ENCODE measurements at places on chromosomes 6 and 20. TPM values are rescaled to one million over a fixed set of nuclear protein-coding genes. Genes with fewer than 3 reads are reported as not detected.

DNA sequence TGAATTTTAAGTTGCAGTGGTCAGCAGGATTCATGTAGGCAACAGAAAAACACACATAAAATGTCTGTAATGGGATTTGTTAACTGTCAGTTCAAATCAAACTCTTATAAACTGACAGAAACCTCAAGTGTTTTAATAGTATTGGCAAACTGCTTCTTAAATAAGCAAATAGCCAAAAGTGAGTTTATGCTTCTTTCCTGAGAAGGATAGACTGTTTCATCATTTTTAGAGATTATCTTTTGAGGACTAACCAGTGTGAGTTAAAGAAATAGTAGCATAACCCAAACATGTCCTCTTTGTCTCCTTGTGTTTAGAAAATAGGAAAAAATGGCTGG lies 68.0 kb downstream of the AIG1 start:
- DNase-seq = no peak

RAB32 gene
- 12.0 TPM for total RNA-seq

- DNase-seq = no peak
Observed at GRCh38 chr6:16727996-16728395, 33.3 kb downstream of the ATXN1 start.

EDN1 gene
- 1.5 TPM for total RNA-seq

TREM2 gene
- not detected for total RNA-seq

- no peak for DNase-seq
Observed at GRCh38 chr6:83155794-83156193, 37.3 kb downstream of the PGM3 start.

DNA sequence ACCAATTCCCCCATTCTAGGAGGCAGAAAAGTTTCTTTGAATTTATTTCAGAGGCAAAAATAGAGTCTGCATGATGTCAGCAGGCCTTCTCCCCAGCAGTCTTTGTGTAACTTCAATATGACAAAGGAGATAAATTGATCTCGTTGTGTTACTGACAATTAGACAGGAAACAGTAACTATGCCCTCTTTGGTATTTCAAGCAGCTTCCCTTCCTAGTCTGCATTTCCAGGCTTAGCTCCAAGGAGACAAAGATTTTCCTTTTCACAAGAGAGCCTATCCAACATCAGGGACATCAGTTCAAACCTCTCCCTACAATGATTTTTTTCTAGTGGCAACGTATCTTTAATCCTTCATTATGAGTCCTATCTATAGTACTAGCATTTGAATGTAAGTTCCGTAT lies 245.9 kb upstream of the HSF2 start:
- no peak for DNase-seq

DNA sequence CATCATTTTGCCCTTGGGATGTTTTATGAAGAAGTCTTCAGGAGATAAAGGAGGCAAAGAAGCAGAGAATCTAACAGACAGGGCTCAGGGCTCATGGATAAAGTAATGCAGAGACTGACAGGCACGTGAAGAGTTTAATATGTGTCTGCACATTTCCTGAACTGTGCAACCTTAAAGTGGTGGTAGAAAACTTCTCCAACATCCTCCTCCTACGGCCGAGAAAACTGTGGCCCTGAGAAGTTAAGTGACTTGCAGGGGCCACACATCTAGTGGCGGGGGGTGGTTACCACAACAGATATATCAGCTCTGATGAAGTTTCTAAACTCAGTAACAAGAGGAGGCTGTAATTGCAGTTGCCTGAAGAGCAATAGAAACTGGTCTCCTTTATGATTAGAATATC lies 61.0 kb downstream of the SOBP start:
- no peak for DNase-seq

DNA sequence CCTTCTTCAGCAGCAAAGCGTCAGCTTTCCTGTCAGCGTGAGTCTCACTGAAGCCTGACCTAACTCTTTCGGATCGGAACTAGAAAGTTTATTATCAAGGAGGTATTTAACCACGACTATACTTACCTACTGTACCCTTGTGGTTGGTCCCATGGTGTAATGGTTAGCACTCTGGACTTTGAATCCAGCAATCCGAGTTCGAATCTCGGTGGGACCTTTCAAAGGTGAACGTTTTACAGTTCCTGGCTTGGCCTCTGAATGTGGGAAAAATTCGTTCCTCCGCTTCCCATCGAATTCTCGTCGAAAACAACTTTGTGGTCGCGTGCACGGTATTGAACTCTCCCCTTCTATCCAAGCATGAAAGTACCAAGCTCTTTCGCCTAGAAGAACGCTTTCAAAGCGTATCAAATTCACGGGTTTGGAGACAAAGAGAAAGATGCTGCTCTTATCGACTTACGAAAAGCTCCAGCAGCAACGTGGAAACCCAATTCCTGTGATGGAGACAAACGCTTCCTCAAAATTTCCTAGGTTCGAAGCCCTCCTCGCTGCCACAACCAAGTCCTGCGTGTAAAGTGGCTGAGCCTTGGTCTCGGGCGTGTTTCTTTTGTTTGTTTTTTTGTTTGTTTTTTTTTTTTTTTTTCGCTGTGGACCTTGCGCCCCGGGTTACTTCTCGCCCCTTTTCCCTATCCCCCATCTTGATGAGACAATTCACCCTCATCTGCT lies 63.7 kb downstream of the GPX5 start:
- no peak for DNase-seq

BTN1A1 gene
- not detected for total RNA-seq

PAX1 gene
- not detected for total RNA-seq

GRCh38 chr20:62382306-62383198 lies 4.4 kb upstream of the RPS21 start:
- DNase-seq = peak; percentile 87

GRCh38 chr20:7415427-7415826 lies 524.8 kb downstream of the HAO1 start:
- DNase-seq = no peak

- no peak for DNase-seq
Observed at GRCh38 chr20:53938739-53939138, 131.7 kb downstream of the BCAS1 start.

DNA sequence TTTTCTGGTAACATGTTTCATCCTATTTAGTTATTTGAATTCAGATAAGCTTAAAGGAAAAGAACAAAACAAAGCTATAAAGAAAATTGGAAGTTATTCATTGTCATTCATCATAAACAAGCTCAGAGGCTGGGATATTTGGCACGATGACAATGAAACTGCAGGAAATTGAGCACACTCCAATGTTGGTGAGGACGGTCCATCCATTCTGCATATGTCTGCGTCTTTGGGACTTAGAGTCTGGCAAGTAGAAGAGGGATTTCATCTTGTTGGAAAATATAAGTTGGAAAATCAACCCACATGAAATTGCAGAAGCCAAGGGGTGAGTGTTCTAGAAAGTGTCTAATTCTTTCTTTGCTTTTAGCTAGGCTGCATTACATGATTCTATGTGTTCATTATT lies 78.4 kb downstream of the HDGFL1 start:
- no peak for DNase-seq

- DNase-seq = peak; percentile 70
Observed at GRCh38 chr6:14635195-14635594, 517.6 kb downstream of the CD83 start.

GRCh38 chr6:27407153-27407814 lies 18.7 kb downstream of the ZNF391 start:
- DNase-seq = no peak
